ENCODE measurements at places on chromosomes 11 and 22. TPM values are rescaled to one million over a fixed set of nuclear protein-coding genes. Genes with fewer than 3 reads are reported as not detected.

ZNF70 gene
- 3.3 TPM for total RNA-seq

NOX4 gene
- not detected for total RNA-seq

TUB gene
- total RNA-seq = 0.20 TPM

DNA sequence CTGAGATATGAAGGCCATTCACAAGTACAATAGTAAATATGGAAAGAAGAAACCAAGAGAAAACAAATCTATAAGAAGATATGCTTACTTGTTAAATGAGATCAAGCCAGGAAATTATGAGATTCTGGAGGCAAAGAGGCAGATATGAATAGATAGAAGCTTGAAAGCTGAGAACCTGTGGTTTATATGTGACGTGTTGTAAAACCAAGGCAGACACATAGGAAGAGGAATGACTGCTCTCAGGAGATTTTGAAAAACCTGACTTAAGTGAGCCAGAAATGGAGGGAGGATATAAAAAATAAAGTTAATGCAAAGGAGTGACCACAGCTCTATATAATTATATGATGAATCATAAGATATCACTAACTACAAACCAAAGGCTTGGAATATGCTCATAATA, 1160.5 kb upstream of the CNTN5 start:
- DNase-seq = no peak
- no peak overlapping the region for H3K4me3 ChIP-seq
- no peaks in the 10 kb centered on the region for H3K27me3 ChIP-seq
- H3K4me1 ChIP-seq = no peaks in the 10 kb centered on the region

GRCh38 chr11:130728185-130729180, 187.8 kb downstream of the SNX19 start:
- H3K27ac ChIP-seq = no peak overlapping the region
- H3K4me3 ChIP-seq = no peak overlapping the region
- H3K4me1 ChIP-seq = no peaks in the 10 kb centered on the region
- no peaks in the 10 kb centered on the region for H3K27me3 ChIP-seq

DNA sequence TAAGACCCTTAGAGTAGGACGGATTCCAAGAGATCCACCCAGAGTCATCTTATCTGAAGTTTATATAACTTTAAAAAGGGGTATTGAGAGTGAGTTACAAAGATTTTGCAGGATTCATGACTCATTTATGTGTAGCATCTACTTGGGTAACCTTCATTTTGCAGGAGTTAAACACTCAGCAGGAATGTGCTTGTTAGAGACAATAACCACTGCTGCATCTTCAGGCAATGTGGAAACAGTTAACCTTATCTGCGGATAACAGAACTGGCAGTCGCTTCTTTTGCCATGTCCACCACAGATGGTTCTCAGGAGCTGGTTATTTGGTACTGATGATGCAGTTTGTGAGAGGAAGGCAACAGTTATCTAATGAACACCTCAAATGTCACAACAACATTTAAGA, 417.9 kb upstream of the DDI1 start:
- H3K27ac ChIP-seq = no peak overlapping the region
- no peaks in the 10 kb centered on the region for H3K27me3 ChIP-seq
- DNase-seq = no peak
- no peaks in the 10 kb centered on the region for H3K36me3 ChIP-seq
- H3K4me3 ChIP-seq = no peak overlapping the region
- no peaks in the 10 kb centered on the region for H3K4me1 ChIP-seq

- H3K36me3 ChIP-seq = no peaks in the 10 kb centered on the region
- no peak for DNase-seq
- no peak overlapping the region for H3K27ac ChIP-seq
- H3K4me3 ChIP-seq = no peak overlapping the region
- H3K27me3 ChIP-seq = no peaks in the 10 kb centered on the region
Observed at GRCh38 chr11:16874275-16874975, 136.0 kb downstream of the C11orf58 start.

Measured in naive thymus-derived CD4-positive, alpha-beta T cell (primary cell).